ENCODE measurements at places on chromosomes 7 and 10.
A peak's percentile ranks its signal among the peaks of the same experiment; 100 is the strongest.

- no peak for DNase-seq
Observed at GRCh38 chr7:139635526-139636302, 112.2 kb downstream of the CLEC2L start.

DNA sequence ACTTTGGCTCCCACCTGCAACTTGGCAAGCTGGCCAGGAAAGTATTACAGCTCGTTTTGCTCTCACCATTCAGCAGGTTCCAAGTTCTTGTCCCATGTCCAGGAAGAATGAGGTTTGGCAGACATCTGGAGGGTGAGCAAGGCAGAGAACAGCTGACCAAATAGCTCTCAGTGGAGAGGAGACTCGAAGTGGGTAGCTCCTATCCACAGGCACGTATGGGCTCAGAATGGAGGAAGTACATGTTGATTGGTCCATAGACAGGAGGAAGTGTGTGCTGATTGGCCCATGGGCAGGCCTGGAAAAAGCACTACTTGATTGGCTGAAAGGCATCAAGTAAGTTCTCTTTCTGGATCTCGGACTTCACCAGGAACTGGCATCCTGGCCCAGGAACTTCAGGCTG lies 3.0 kb upstream of the NCAPG2 start:
- DNase-seq = no peak

- DNase-seq = no peak
Observed at GRCh38 chr7:7768977-7769709, 50.7 kb upstream of the RPA3 start.

DNA sequence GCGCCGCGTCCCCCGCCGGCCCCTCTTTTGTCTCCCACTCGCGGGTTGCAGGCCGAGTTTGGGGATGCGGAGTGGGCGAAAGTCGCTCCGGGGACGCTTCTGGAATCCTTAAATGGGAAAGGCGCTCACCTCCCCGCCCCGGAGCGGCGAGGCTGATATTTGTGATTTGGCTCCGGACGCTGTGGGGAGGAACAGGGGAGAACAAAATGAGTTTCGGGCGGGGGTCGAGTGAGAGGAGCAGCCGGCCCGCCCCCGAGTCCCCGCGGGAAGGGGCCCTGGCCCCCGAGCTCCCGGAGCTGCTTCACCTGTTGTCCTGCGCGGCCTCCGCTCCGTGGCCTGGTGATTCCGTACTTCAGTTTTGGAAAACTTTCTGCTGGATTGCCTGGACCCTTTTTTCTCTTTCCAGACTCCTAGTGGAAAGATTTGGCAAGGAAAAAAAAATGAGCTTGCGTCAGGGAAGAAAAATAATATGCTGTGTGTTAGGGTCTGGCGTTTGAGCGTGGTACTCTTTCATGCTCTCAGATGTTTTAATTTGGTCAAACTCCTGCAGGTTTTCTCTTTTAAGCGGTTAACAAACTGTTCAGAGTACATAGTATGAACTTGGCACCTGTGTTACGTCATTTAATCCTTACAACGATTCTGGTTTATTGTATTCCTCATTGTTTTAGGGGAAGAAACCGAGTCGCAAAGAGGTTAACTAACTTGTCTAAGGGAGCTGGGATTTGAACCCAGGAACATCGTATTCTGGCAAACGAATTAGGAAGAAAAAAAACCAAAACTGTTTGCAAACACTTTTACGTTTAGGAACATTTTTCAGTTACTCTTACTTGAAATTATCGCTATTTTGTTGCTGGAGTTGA lies 924 bp downstream of the BMPR1A start:
- peak; percentile 51 for DNase-seq

DNA sequence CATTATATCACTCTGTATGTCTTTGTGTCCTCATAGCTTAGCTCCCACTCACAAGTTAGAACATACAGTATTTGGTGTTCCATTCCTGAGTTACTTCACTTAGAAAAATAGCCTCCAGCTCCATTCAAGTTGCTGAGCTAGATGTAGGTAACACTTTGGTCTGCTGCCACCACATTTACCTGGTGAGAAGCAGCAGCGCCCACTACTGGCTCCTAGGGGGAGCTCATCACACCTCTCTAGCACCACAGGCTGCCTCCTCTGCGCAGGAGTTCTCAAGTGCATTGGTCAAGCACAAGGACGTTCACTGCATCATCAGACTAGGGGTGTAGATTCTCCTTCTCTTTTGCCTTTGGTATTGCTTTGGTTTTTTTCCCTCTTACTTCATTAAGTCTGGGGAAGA lies 530.9 kb upstream of the AUTS2 start:
- no peak for DNase-seq

GRCh38 chr10:86972613-86973380 lies 4.5 kb downstream of the ADIRF start:
- DNase-seq = no peak

GRCh38 chr10:118804262-118804773 lies 49.5 kb upstream of the CACUL1 start:
- DNase-seq = no peak

DNA sequence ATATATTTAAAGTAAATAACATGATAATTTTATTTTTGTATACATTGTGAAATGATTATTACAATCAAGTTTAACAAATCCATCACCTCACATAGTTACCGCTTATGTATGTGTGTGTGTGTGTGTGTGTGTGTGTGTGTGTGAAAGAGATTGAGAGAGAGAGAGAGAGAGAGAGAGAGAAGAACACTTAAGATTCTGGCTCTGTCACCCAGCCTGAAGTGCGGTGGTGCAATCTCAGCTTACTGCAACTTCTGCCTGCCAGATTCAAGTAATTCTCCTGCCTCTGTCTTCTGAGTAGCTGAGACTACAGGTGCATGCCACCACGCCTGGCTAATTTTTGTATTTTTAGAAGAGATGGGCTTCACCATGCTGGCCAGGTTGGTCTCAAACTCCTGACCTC lies 17.8 kb downstream of the LYZL1 start:
- DNase-seq = no peak

DNA sequence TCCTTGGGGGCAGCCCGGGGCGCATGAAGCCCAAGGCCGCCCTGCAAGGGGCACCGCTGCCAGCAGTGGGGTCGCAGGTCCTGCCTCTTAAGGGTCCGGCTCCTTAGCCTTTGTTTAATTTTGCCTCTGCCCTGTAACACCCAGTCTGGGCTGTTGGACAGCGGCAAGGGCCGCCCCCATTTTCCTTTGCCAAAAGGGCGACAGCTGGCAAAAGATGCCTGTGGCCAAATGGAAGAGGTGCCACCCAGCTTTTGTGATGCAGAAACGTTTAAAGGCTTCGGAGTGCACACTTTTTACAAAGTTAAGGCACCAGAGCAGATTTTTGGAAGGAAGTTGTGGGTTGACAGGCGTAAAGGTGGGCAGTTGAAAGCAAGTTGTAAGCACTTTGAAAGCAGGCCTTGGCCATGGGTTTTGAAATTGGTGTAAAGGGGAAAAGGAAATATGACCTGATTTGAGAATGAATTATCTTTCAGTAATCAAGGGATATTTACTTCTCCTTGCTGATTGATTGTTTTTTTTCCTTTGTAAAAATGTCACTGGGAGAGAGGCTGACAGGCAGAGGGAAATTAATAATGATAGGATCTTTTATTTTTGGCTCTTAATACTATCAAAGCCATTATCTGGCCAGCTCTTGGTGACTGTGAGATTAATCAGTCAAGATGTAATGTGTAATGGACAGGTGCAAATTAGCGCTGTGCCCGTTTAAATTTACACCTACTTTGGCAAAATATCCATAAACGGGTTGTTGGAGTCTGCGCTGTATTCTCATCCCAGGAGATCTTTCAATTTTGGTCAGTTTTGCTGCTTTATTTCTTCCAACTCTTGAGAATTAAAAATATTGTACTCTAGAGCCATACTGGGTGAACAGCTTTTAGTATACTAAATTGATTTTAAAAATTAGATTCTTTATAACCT lies 1.2 kb downstream of the CASD1 start:
- DNase-seq = peak; percentile 20

DNA sequence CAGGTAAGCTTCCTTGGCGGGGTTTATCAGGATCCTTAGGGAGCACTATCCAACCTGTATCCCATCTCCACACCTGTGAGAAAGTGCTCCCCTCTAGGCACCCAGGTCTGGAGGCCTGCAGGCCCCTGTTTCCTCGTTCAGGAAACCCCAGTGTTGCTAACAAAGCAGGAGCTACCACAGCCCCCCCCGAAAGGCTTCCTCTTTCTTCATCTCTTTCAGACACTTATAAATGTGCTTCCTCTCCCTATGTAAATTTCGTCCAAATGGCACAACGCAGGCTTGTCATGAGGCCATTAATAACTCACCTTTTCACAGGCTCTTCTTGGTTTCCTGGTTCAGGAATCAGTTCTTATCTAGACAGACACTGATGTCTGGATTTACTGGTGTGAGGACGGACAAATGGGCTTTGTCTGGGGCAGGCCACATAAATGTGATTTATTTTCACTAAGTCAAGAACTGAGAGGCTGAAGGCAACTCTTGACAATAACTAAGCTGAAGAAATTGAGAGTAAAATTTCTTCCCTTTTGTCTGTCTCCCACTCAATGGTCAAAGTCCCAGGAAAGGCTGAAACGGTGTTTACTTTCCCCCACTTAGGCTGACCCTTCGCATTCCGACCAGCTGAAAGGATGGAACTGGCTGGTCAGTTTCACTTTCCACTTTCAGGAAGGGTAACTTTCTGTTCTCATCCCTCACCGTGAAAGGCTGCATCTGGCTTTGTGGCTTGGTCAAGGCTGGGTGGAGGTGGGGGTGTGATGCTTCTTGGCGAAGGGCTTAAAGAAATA lies 46.8 kb downstream of the PIK3AP1 start:
- DNase-seq = no peak

- peak; percentile 58 for DNase-seq
Observed at GRCh38 chr7:30322271-30323005, 38.0 kb downstream of the ZNRF2 start.

DNA sequence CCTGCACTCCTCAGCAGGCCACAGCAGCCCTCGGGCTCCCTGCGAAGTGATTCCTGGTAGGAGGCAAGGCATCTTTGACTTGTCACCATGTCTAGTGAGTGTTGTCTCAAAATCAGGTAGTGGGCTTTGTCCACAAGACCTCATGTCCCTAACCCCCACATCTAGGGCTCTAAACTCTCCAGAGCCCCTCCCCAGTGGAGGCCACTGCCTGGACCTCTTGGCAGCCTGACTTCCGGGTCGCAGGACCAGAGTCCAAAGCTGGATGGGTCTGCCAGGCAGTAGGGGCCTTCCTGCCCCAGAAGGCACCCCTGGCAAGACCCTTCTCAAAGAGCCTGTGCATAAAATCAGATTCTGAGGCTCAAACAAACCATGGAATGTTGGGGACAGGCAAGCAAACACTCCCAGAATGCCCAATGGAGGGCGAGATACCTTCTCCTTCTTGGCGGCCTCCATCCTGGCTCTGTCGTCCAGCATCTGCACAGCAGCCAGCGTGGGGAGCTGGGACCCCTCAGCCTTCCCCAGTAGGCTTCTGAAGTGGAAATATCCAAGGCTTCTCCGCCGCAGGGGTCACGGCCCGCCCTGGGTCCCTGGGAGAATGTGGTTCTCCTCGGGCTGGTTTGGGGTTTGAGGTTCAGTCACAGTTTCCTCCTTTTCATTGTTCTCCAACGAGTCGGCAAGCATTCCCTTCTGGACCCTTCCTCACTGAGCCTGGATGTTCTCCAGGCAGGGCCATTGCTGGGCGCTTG lies 586 bp downstream of the GCK start:
- DNase-seq = no peak

- peak; percentile 78 for DNase-seq
Observed at GRCh38 chr10:72812753-72813430, 80.6 kb upstream of the OIT3 start.

DNA sequence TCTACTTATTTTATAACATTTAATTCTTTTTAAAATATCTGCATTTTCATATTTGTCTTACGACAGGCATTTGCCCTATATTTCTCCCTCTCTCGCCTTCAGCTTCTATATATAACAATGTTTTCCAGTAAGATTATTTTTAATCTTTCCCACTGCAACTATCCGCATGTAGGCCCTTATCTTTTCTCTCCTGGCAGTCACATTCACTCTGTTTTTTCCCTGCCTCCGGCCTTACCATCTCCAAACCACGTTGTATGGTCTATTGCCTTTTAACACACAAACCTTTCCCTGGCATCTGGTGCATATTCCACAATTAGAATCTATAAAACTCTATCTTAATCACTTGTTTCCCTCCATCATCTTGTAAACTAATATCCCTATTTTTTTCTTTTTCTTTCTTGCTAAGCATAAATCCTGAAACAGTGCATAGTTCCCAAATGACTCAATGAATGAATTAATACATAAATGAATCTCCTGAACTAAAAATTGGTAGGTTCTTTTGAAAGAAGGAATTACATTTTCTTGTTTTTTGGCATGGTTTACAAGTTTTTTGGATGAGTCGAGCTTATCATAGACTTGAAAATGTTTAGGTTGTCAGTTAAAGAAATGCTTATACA lies 173.2 kb downstream of the SEMA3A start:
- DNase-seq = no peak

DNA sequence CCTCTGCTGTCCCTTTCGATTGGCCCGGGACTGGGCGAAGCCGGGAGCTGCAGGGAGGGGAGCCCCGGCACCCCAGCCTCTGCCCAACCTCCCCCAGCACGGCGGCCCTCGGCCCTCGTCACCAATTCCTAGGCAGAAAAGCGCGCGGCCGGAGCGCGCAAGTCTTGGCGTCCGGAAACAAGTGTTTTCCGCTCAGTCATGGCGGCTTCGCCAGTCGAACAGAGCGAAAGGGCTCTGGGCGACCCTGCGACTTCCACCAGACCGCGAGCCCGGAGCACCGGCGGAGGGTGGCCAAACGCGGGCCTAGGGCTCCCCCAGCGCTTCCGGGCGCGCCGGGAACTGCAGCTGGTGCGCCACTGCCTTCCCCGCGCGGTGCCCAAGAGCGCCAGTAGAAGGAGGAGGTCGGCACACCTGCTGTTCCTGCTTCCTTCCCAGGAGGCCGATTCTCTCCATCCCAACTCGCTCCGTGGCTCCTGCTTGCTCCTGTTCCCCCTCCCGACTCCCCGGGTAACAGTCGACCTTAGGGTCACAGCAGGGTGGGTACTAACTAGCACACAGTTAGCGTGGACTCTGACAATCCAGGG lies 729.9 kb downstream of the ZWINT start:
- peak; percentile 27 for DNase-seq

GRCh38 chr7:96303105-96303685 lies 18.7 kb downstream of the SLC25A13 start:
- DNase-seq = peak; percentile 77

GRCh38 chr10:30940256-30940655 lies 91.4 kb downstream of the ZNF438 start:
- peak; percentile 3 for DNase-seq
